ENCODE measurements at places on chromosomes 7 and 10. TPM values are rescaled to one million over a fixed set of nuclear protein-coding genes. Genes with fewer than 3 reads are reported as not detected.

Gene PPIA
- total RNA-seq: 2,229 TPM

Gene AHR
- 38.6 TPM for total RNA-seq

Gene MDFIC
- 90.1 TPM for total RNA-seq

Gene FANK1
- total RNA-seq: not detected

Gene CHN2
- 3.4 TPM for total RNA-seq

Gene PSMG3
- total RNA-seq: 37.8 TPM

Gene SAP25
- 21.4 TPM for total RNA-seq

Gene TCERG1L
- total RNA-seq: not detected

Gene SUN3
- total RNA-seq: not detected

Gene TMEM236
- total RNA-seq: 0.05 TPM

Gene ADAM22
- total RNA-seq: 2.9 TPM

Gene TRPV5
- total RNA-seq: not detected

Gene SVOPL
- total RNA-seq: 1.0 TPM

Gene LIPM
- total RNA-seq: not detected

Gene TMEM130
- total RNA-seq: not detected

Gene C7orf25
- 4.4 TPM for total RNA-seq

Gene RBM20
- 0.09 TPM for total RNA-seq

Gene MRLN
- total RNA-seq: not detected

Gene CTTNBP2
- total RNA-seq: not detected

Gene NEUROG3
- total RNA-seq: not detected

Gene KCNMA1
- 0.39 TPM for total RNA-seq

Gene CHRM2
- not detected for total RNA-seq

Gene MYL10
- not detected for total RNA-seq

Gene AQP1
- total RNA-seq: not detected

Gene KIFBP
- total RNA-seq: 14.5 TPM

Gene PAPSS2
- total RNA-seq: not detected

Gene ZNF33A
- 31.8 TPM for total RNA-seq

Gene CPA1
- not detected for total RNA-seq

Gene CCDC71L
- 19.5 TPM for total RNA-seq

Gene TBC1D12
- total RNA-seq: 0.11 TPM

Gene GBX1
- not detected for total RNA-seq

Gene HOXA7
- not detected for total RNA-seq

Gene SPDYE16
- 0.25 TPM for total RNA-seq

Gene HTRA1
- total RNA-seq: not detected

Gene STEAP1B
- 0.18 TPM for total RNA-seq

Gene FAM25A
- not detected for total RNA-seq

Gene LIPN
- total RNA-seq: not detected

Gene TRIM8
- 54.4 TPM for total RNA-seq

Gene OR2A14
- not detected for total RNA-seq

Gene ASB4
- not detected for total RNA-seq

Gene ANTXRL
- total RNA-seq: 0.48 TPM

Gene TRIL
- not detected for total RNA-seq

Gene AKR1C2
- total RNA-seq: not detected

Gene MYO1G
- 533 TPM for total RNA-seq

Gene TMEM176B
- not detected for total RNA-seq

Gene RSPH10B2
- 0.20 TPM for total RNA-seq

Gene TMEM140
- total RNA-seq: 14.0 TPM

Gene KIAA1549
- 0.45 TPM for total RNA-seq

Gene PRSS1
- total RNA-seq: not detected

Gene DNAJC12
- 3.7 TPM for total RNA-seq

Gene CYP3A5
- not detected for total RNA-seq

Gene RPEL1
- not detected for total RNA-seq

Gene KCND2
- not detected for total RNA-seq

Gene TSPAN33
- total RNA-seq: 3.0 TPM

Gene GNGT1
- total RNA-seq: not detected

Gene ADRA2A
- not detected for total RNA-seq

Gene WNT8B
- total RNA-seq: 0.27 TPM

Gene GRID2IP
- total RNA-seq: not detected

Gene TMEM26
- total RNA-seq: not detected

Gene MEOX2
- not detected for total RNA-seq

Data from T-helper 2 cell treated with Interferon-gamma antibody and Interleukin-4, amounts not matched to agents 100 ng/mL and 5 ng/mL, for 36 hours (primary cell).